ENCODE measurements at places on chromosomes 11 and 22.

DNA sequence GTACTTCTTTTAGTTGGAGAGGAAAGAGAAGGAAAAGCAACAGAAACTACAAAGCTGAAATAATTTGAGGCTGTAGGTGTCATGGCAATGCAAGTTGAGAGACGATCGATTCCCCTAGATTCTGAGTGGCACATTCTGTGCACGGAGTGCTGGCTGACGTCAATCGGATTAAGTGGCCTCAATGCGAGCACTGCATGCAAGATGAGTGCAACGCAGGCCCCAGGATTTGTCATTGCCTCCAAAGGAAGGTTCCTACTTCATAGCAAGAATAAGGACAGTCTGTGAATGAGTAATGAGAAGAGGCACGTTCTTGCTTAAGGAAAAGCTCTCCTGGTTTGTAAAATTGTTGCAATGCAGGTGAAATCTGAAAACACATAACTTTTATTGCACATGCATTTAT is 892.4 kb downstream of the KCNA4 start:
- H3K4me1 ChIP-seq, result no peaks in the 10 kb centered on the region
- no peak overlapping the region for H3K27ac ChIP-seq
- DNase-seq, result no peak
- H3K36me3 ChIP-seq, result no peaks in the 10 kb centered on the region
- no peaks in the 10 kb centered on the region for H3K27me3 ChIP-seq

- no peak overlapping the region for H3K4me3 ChIP-seq
- DNase-seq, result no peak
- no peaks in the 10 kb centered on the region for H3K27me3 ChIP-seq
- peaks cover 75% of the 10 kb centered on the region for H3K4me1 ChIP-seq
Observed at GRCh38 chr22:37303821-37304274, 21.5 kb downstream of the CYTH4 start.

DNA sequence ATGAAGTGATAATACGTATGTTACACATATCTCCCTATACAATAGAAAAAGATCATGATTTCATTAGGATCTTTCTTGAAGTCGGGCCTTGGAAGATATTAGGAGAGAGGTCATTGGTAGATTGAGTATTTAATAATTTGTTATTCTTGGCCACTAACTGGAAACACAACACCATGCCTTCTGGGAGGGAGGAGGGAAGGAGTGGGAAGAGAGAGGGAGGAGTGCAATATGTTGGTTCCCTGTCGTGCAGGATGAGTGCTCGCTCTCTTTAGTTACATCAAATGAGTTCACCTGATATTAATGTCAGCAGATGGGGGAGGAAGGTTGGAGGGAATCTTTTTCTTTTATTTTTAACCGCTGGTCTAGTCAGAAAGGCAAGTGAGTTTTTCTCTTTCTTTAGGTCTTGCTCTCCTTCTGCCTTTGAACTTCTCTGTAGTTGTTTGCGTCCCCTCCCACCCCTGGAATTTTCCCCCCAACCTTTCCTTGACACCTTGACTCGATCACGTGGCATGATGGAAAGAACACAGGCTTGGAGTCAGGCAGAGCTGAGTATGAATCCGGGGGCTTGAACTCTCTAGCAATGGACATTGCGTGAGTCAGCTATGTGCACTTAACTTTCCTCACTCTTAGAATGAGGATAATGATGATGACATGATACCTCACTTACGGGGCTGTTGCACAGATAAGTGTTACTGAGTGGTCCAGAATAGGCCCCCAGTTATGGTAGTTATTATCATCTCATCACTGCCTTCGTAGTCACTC is 6.2 kb downstream of the ADAMTS15 start:
- peaks cover 2% of the 10 kb centered on the region for H3K4me1 ChIP-seq
- no peaks in the 10 kb centered on the region for H3K36me3 ChIP-seq
- peaks cover 28% of the 10 kb centered on the region for H3K27me3 ChIP-seq
- DNase-seq, result no peak
- H3K4me3 ChIP-seq, result no peak overlapping the region

- H3K4me1 ChIP-seq, result peaks cover 57% of the 10 kb centered on the region
- H3K27me3 ChIP-seq, result peaks cover 26% of the 10 kb centered on the region
- H3K4me3 ChIP-seq, result no peak overlapping the region
- no peak for DNase-seq
- no peaks in the 10 kb centered on the region for H3K36me3 ChIP-seq
Observed at GRCh38 chr11:117825538-117826189, 1.1 kb upstream of the FXYD2 start.

DNA sequence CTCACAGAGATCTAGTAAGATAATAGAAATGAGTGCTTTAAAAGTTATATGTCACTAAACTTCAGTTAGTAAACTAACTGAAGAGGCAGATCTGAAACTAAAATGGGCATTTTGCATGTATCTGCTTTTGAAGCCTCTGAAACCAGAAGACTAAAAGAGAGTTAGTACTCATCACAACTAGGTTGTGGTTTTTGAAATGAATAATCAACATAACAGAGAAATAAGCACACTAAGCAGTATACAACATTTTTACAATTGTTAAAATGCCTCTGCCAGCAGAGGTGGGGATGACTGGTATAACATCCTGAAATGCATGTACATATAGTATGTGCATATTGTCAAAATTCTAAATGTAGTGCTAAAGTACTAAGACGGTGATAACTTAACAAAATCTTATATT is 564.5 kb downstream of the DLG2 start:
- peaks cover 7% of the 10 kb centered on the region for H3K4me1 ChIP-seq
- H3K36me3 ChIP-seq, result no peaks in the 10 kb centered on the region
- no peak overlapping the region for H3K27ac ChIP-seq
- DNase-seq, result no peak

DNA sequence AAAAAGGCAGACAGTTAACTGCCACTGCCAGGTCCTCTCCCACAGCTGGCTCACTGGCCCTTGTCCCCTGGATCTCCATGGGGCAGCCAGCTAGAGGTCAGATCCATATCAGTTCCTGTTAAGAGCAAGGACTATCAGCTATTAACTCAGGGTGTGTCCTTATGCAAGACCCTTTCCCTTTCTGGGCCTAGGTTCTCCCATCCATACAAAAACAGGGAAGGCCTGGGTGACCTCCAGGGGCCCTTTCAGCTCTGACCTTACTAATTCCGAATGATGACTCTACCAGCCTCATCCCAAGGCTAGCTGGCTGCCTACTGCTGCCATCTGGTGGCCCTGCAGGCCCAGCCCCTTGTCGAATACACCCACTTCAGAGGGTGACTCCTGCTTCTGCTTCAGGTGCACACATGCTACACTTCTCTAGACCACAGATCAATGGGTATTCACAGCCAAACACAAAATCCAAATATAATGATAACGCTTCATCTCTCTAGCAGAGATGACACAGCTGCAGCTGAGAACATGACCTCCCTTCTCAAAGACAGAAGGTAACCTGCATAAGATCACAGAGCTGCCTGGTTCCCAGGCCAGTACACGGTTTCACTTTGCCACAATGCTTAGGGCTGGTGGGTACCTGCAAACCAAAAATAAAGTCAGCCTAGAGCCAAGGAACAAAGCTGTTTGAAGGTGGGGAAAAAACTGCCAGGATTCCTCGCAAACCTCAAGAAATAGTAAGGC is 34.1 kb downstream of the SERGEF start:
- H3K4me3 ChIP-seq, result no peak overlapping the region
- peaks cover 49% of the 10 kb centered on the region for H3K36me3 ChIP-seq
- H3K27me3 ChIP-seq, result no peaks in the 10 kb centered on the region

GRCh38 chr11:20668844-20669819 is at the start of gene NELL1:
NELL1 (plus strand) TSS chr11:20669586.
- peaks cover 12% of the 10 kb centered on the region for H3K4me1 ChIP-seq
- no peak for DNase-seq
- no peak within 1 kb of the TSS for H3K27ac ChIP-seq
- peaks cover 58% of the 10 kb centered on the region for H3K27me3 ChIP-seq
- no peak within 1 kb of the TSS for H3K4me3 ChIP-seq
- H3K36me3 ChIP-seq, result no peaks in the 10 kb centered on the region

- H3K27ac ChIP-seq, result peak overlapping the region; percentile 87
- H3K4me3 ChIP-seq, result peak overlapping the region; percentile 61
- H3K4me1 ChIP-seq, result peaks cover 66% of the 10 kb centered on the region
- no peaks in the 10 kb centered on the region for H3K27me3 ChIP-seq
Observed at GRCh38 chr22:41949297-41949965, 2.5 kb upstream of the CENPM start.

DNA sequence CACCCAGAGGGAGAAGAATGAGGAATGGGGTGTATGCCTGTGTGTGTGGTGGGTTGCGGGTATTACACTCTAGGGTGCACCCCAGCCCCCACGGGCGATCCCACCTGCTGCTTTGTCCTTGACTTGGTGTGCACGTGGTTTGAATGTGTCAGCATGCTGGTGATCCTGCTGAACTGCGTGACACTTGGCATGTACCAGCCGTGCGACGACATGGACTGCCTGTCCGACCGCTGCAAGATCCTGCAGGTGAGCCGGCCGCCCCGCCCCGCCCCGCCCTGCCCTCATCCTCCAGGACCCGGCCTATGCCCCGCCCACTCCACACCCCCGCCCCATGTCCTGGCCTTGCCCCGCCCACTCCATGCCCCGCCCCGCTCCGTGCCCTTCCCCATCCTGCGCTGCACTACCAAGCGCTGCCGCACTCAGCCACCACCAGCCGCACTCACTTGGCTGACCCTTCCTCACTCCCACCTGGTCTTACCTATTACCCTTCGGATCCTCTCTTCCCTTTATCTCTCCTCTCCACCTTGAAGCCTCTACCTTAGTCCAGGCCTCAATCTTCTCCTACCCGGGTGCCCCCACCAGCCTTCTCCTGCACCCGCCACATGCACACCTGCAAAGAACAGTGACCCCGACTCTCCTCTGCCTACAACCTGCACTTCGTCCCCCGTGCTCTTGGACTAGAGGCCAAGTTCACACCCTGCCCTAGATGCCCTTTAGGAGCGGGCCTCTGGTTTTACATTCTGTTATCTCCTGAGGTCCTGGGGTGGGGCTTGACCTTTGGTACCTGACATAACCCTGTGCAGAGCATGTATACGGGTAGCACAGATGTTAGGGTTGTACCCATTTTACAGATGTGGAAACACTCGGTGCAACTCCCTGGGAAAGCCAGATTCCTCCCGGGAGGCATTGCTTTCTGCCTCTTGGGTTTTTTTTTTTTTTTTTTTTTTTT is 27.7 kb downstream of the CACNA1I start:
- H3K4me3 ChIP-seq, result no peak overlapping the region
- H3K36me3 ChIP-seq, result no peaks in the 10 kb centered on the region
- H3K27ac ChIP-seq, result no peak overlapping the region

DNA sequence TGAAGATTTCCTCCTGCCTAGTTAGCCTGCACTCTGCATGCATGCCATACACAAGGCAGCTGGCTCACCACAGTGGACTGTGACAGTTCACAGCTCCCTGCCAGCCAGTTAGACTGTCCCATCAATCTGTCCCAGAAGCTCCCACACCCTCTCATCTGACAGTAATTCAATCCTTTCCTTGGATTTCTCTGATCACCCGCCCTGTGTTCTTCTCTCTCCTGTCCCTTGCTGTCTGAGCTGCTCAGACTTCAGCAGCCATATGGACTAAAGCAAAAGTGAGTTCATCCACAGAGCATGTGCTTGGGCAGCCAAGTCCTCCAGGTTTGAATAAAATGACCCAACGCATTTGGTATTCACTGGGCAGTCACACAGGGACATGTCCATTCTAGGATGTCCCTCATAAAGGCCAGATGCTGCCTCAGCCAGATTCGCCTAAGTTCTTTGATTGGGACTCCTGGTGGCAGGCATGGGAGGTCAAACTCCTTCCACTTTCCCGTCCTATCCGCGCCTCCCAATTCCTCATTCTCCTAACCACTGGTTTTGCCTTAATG is 54.5 kb upstream of the ZBTB44 start:
- peaks cover 3% of the 10 kb centered on the region for H3K27me3 ChIP-seq
- H3K36me3 ChIP-seq, result no peaks in the 10 kb centered on the region
- no peak for DNase-seq
- H3K27ac ChIP-seq, result no peak overlapping the region

GRCh38 chr11:111540114-111540936 is at the start of gene LAYN:
LAYN (plus strand) TSS chr11:111540720; CDS start chr11:111540844, 124 bp downstream.
- peak; percentile 23 for DNase-seq
- no peak within 1 kb of the TSS for H3K27ac ChIP-seq
- no peaks in the 10 kb centered on the region for H3K36me3 ChIP-seq
- H3K27me3 ChIP-seq, result peaks cover 68% of the 10 kb centered on the region

DNA sequence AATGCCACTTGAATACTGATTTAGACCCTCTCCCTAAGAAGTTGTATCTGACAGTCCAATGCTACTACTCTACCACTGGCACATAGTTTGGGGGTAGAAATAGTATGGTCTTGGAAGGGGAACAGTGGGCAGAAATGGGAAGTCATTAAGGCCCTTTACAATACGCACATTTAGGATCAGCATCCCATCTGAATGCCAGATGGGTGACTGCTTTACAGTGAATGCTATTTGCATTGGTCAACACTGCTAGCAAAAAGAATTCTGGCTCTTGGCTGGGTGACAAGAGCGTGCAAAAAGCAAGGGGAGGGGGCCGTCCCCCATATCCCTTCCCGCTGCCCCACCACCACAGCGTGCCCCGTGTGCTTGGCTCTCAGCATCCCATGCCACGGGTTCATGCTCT is 104.7 kb upstream of the BID start:
- no peak overlapping the region for H3K27ac ChIP-seq
- peaks cover 87% of the 10 kb centered on the region for H3K36me3 ChIP-seq
- no peak overlapping the region for H3K4me3 ChIP-seq

DNA sequence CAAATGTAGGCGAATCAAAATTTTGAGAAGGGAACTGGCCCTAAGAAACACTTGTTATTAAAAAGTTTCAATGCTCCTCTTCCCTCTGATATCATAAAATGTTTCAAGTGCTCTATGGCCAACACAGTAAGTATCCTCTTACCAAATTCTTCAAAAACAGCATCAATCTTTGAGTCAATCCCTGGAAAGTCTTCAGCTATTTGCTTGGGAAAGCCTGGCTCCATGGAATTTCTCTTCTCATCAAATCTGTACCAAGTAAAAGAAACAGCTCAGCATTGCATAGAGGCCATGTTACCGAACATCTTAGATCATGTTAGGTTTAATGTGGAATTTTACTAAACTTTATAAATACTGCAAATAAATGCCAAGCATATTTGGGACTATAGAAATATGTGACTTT is 6.3 kb downstream of the MMP3 start:
- H3K36me3 ChIP-seq, result no peaks in the 10 kb centered on the region
- peaks cover 4% of the 10 kb centered on the region for H3K27me3 ChIP-seq
- no peak overlapping the region for H3K27ac ChIP-seq
- DNase-seq, result no peak

DNA sequence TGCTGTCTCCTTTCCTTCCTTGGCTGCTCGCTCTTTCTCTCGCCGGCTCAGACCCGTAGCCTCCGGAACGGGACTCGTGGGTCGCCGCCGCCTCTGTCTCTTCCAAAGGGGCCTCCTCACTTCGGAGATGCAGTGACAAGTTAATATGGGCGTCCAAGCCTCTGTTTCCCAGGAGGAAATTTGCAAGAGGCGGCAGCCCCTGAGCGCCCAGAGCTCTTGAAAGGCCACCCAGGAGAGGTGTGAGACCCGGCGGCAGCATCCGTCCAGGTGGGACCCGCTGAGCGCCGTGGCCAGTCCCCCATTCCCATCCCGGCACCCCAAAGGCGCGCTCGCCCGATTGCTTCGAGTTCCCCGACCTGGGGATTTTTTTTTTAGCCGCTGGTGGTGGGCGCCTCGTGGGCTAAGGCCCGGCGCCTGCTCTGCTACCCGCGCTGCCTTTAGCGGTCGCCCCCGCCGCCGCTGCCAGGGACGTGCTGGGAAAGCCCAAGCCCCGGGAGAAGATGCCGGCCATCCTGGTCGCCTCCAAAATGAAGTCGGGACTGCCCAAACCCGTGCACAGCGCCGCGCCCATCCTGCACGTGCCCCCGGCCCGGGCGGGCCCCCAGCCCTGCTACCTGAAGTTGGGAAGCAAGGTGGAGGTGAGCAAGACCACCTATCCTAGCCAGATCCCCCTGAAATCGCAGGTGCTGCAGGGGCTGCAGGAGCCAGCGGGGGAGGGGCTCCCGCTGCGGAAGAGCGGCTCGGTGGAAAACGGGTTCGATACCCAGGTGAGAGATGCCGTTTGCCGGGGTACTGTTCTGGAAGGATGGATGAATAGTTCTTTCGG is 772 bp downstream of the NAV2 start:
- H3K4me3 ChIP-seq, result peak overlapping the region; percentile 83
- no peak for DNase-seq
- peaks cover 41% of the 10 kb centered on the region for H3K27me3 ChIP-seq
- H3K4me1 ChIP-seq, result peaks cover 25% of the 10 kb centered on the region
- no peak overlapping the region for H3K27ac ChIP-seq

Measured in activated B cell treated with CpG ODN at 0.5 μM for 24 hours (primary cell).